ENCODE measurements at places on chromosomes 13 and 19.
A peak's percentile ranks its signal among the peaks of the same experiment; 100 is the strongest.

GRCh38 chr13:46607768-46608564 lies 55.0 kb downstream of the LRCH1 start:
- no peak for DNase-seq

GRCh38 chr19:18416778-18417249 lies 2.4 kb upstream of the SSBP4 start:
- DNase-seq, result peak; percentile 41

DNA sequence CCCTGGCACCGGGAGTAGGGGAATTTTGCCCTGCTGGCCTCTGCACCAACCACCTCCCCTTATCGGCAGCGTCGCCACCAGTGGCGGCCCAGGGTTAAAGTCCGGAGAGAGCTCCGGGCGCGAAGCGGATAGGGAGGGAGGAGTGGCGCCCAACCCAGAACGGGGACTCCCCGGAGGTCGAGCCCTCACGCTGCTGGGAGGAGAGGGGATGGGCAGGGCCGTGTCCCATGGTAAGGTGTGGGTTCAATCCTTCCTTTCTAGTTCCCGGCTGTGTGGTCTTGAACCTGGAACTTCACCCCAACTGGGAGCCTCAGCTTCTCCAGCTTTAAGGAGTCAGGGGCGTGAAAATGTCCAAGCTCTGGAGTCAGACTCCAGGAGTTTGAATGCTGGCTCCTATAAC lies 23.3 kb upstream of the BCL3 start:
- no peak for DNase-seq

DNA sequence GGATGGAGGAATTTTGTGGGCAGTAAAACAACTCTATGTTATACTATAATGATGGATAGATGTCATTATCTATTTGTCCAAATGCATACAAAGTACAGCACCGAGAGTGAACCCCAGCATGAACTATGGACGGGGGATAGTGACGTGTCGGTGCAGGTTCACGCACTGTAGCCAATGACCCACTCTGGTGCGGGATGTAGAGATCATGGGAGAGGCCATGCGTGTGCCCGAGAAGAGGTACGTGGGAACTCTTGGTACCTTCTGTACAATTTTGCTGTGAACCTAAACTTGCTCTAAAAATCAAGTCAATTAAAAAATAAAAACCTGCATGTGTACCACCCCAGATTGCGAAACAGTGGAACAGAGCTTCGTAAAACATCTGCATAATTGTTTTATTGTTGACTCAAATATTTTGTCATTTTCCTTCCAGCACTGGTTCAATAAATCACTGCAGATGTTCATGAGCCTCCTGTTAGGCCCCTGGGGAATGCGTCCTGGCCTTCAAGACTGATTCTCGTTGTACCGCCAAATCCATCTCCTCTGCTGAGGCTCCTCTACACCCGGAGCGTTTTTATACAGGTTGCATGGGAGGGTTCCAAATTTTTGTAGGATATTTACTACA lies 30.9 kb downstream of the COL4A1 start:
- no peak for DNase-seq

DNA sequence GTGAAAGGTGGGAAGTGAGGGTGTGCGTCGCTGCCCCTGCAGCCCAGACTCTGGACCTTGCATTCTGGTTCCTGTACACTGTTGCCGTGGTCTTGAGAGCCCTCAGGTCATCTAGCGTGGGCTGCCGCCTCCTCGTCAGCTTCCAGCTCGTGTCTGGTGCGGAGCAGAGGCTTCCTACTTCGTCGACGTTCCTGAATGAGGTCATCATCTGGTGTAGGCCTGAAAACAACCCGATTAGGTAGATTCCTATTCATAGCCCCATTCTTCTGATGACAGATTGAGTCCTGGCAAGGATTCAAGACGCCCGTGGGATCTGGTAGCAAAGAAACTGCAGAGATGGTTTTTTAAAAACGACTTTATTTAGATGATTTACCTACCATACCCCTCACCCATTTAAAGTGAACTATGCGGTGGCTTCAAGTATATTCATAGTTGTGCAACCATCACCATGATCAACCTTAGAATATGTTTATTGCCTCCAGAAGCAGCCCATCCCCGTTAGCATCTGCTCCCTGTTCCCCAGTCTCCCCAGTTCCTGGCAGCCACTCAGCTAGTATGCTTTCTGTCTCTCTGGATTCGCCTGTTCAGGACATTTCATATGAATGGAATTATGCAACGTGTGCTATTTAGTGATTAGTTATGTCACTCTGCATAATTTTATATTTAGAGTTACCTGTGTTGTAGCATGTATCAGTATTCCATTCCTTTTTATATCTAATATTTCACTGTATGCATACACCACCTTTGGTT lies 13.8 kb downstream of the NAXD start:
- no peak for DNase-seq

GRCh38 chr13:114122591-114123211 lies 9.7 kb downstream of the RASA3 start:
- DNase-seq, result no peak

GRCh38 chr19:20357921-20358320 lies 190.9 kb downstream of the ZNF486 start:
- DNase-seq, result no peak

- no peak for DNase-seq
Measured at GRCh38 chr19:2375353-2376121, 15.5 kb downstream of the TMPRSS9 start.

- DNase-seq, result no peak
Measured at GRCh38 chr19:49243129-49243528, 81.9 kb downstream of the SLC6A16 start.

DNA sequence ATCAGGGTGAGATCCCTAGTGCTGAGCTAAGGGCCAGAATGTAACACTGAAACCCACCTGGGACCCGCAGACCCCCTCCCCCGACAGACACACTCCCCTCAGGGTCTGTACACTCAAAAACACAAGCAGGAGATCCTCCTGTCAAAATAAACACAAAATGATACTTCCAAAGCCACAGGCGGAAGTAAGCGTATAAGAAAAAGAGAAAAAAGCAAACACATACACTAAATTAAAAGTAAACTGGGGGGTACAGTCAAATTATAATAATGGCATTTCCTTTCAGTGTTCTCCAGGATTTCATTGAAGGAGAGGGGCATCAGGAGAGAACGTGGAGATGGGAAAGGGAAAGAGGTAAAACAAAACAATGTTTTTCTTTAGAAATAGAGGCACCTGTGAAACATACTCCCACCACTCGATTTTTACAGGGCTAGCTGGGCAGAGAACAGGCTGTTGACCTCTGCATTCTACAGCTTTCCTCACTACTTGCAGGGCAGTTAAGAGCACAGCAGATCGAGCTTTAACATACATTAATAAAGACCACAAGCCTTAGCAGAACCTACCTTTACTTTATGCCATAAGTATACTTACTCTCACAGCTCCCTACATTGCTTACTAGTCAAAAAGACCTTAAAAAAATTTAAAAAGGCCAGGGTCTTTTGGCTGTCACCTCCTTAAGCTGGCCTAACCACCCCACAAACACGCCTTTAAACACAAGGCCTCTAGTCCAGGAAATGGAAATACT lies 5.3 kb downstream of the ZIC5 start:
- no peak for DNase-seq

- DNase-seq, result no peak
Measured at GRCh38 chr19:41944336-41944735, 14.8 kb downstream of the RABAC1 start.

- DNase-seq, result no peak
Measured at GRCh38 chr13:98288211-98288610, 111.1 kb upstream of the RNF113B start.

GRCh38 chr19:4633140-4633967 lies 6.0 kb upstream of the TNFAIP8L1 start:
- DNase-seq, result peak; percentile 41

- no peak for DNase-seq
Measured at GRCh38 chr13:41762796-41763195, 198.1 kb downstream of the VWA8 start.

DNA sequence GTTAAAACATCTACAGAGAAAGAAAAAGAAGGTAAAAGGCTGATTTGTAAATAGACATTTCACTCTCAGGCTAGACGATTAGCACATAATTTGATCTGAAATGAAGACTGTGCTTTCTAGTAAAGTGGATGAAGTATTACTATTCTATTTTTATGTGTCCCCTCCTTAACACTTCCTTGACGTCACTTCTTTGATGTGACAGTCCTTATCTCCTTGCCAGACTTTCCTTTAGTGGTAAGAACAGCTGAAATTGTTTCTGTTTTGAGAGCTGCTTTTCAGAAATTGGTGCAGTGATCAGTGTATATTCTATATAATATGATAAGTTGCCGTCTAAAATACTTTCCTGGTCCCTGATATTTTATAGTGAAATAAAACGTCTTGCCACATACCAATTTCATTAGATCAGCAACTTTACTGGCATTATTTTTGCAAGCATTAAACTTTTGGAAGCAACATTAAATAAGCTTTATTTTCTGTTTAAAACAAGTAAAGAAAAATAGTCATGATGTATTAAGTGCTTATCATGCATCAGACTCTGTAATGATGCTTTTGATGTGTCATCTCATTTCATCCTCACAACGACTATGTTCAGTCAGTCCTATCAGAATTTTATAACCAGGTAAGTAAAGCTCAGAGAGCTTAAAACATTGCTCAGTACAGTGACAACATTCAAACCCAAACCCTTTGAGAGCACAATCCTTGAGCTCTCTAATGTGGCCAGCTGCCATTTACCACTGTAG lies 210.3 kb upstream of the PCDH9 start:
- no peak for DNase-seq

Data from activated naive CD4-positive, alpha-beta T cell treated with anti-CD3 and anti-CD28 coated beads, Interleukin-2, amount 50 U/mL, for 16 hours (primary cell).